Amniotic stem cell (primary cell): ENCODE measurements at places on chromosomes 1 and 21.

DNA sequence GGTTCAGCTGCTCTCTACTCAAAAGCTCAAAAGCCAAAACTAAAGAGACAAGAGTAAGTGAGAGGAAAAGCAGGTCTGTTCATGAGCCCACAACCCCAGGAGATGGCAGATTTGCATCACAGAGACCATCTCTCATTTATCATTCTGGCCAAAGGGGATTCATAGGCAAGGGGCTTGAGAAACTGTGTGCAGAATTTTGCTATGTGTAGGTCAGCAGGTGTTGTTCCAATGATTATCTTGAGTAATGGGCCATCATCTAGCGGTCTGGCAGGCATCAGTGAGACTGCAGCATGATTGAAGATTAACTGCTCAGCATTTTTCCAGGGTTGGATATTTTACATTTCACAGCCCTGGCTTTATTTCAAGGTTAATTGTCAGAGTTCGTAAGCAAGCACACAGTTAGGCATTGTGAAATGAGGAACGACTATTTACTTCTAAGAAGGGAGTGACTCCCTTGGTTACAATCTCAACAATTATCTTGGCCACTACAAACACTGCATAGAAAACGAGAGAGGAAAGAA lies 1204.6 kb upstream of the TMPRSS15 start:
- DNase-seq: no peak

DNA sequence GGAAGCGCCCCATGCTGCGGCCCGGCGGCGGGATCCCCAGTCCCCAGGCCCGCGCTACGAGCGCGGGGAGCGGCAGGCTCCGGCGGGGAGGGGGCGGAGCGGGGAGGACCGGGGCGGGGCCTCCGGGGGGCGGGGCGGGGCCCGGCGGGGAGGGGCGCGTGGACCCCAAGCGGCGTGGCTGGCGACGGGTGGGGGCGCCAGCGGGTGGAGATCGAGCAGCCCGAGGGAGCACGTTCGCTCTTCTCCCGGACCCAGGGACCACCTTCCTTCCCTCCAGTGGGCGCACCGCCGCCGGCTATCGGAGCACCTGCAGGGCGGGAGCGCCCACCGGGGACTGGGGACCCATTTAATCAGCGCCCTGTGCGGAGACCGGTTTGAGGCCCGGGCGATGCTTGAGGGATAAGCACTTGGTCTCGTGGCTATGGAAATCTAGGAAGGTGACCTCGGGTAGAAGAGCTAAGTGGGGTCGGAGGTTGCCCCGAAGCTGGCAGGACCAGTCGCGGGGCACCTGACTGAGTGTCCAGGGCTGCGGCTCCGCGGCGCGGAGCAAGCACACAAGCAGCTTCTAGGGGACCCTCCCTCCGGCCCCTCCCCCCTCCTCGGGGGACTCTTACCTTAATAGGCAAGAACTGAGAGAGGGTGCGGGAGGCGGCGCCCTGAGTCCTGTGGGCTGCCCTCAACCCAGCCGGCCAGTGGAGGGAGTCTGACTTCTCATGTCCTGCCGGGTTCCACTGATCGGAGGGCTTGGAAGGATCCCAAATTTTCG lies at the start of gene TSPAN2:
Gene TSPAN2 (minus strand): TSS at position 84 of the 766 bp plus-strand sequence. CDS start 71 bp downstream, at position 13.
- no peak for DNase-seq

- DNase-seq: no peak
Observed at GRCh38 chr21:36718951-36719501, 20.1 kb downstream of the SIM2 start.

- no peak for DNase-seq
Observed at GRCh38 chr1:116242741-116243140, 130.3 kb upstream of the ATP1A1 start.

DNA sequence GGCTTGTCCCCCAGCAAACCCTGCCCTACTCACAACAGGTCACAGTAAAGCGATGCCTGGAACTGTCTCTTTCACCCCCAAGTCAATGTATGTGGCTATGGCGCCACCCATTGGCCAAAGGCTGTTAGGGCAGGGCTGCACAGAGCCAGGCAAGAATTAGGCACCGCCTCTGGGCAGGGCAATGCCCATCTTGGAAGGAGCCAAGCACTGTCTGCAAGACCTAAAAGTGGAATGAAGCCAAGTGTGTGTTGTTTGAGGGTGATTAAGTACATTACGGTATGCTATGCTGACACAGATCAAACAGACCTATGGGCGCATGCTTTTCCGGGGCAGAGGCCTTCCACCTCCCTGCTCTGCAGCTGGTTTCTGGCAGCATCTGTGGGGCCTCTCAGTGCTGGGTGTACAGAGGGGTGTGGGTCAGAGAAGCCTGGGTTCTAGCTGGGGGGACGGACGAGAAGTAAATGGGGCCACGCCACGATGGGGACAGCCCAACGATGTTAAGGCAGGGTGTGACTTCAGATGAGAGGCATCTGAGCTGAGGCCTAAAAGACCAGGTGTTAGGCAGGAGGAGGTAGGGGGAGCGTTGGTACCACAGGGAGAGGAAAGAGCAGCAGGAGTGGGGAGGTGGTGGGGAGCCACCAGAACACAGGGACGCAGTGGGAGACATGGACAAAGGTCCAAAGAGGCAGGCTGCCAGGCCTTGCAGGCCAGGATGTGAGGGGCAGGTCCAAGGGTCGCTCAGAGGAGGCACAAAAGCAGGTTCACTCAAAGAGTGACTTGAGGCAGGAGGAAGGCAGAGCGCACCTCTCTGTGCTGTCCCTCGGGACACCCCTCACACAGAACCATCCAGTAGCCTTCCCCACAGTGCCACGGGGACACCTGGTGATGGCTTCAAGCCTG lies 49.8 kb downstream of the ACOT7 start:
- DNase-seq: peak; percentile 56

DNA sequence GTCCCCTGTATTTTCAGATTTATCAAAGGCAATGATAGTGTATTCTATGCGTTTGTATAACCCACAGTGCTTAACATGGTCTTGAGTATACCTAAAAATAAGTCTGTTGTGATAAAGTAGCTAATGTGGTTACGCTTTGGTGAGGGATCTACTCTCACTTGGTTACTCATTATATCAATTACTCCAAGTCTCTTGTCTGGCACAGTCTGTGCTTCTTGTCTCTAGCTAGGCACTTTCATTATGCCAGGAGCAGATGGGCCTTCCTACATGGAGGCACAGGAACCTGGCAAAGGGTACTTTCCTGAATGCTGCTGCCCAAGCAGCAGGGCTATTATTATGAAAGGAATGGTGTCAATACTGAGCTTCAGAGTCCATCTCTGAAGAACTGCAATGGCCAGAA lies 4.2 kb upstream of the PTPN22 start:
- no peak for DNase-seq

DNA sequence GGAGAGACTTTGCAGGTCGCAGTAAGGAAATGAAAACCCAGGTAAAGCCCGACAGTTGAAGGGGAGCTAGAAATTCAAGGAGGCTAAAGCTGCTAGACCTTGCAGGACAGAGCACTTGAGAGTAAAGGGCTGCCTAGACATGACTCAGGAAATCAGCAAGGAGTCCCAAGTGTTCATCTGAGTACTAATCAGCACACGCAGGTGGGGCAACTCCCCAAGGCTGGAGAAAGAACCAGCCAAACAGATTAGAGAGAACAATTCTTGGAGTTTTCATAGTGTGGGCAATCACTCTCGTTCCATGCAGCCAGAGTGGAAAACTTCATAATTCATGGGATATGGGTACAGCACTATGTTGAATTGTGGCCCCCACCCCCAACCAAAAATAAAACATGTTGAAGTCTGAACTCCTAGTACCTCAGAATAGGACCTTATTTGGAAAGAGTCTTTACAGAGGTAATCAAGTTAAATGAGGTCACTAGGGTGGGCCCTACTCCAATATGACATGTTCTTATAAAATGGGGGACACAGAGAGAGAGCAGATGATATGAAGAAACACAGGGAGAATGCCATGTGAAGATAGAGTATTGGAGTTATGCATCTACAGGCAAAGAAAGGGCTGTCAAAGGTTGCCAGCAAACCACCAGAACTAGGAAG lies 28.0 kb downstream of the SYDE2 start:
- no peak for DNase-seq

GRCh38 chr1:223695014-223695548 lies 17.3 kb upstream of the CAPN2 start:
- DNase-seq: no peak

DNA sequence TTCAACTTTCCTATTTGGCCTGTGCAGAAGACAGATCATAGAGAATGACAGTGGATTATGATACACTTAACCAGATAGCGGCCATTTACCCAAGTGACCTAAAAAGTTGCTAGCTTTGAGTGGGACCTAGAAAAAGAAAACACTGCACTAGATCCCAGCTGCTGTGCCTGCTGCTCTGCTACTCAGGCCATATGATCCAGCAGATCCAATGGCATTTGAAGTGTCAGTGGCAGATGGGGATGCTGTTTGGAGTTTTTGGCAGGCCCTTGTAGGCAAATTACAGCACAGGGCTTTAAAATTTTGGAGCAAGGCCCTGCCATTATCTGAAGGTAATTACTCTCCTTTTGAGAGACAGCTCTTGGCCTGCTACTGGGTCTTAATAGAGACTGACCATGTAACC lies 74.0 kb upstream of the KCNE2 start:
- no peak for DNase-seq

DNA sequence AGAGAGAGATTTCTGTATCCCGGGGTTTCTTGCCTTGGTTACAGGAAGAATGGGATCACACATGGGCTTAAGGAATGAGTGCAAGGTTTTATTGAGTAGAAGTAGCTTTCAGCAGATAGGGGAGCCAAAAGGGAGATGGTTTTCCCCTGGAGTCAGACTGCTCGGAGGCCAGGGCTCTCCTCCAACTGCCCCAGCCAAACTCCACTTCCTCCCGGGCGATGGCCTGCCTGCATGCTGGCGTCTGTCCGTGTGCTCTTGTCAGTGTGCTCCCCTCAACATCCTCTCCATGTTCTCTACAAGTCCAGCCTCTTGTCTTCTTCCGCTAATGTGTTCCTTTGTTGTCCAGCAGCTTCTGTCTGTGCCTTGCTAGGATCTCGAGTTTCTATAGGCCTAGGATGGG lies 421.3 kb upstream of the ADGRL2 start:
- DNase-seq: no peak

DNA sequence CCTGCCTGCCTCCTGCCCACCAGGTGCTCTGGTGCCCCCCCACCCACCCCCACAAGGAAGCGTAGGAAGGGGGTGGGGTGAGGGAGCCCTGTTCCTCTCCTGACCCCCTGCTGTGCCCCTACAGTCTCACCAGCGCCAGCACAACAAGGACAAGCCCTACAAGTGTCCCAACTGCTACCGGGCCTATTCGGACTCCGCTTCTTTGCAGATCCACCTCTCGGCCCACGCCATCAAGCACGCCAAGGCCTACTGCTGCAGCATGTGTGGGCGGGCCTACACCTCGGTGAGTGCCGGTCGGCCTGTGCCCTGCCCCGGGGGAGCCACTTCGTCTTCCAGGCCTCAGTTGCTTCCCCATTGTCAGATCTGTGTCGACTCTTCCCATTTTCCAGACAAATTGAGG lies 25.9 kb downstream of the A3GALT2 start:
- no peak for DNase-seq

- no peak for DNase-seq
Observed at GRCh38 chr1:166876540-166876838, 425 bp upstream of the TADA1 start.

GRCh38 chr1:197469620-197470210 lies 201.7 kb downstream of the CRB1 start:
- no peak for DNase-seq

DNA sequence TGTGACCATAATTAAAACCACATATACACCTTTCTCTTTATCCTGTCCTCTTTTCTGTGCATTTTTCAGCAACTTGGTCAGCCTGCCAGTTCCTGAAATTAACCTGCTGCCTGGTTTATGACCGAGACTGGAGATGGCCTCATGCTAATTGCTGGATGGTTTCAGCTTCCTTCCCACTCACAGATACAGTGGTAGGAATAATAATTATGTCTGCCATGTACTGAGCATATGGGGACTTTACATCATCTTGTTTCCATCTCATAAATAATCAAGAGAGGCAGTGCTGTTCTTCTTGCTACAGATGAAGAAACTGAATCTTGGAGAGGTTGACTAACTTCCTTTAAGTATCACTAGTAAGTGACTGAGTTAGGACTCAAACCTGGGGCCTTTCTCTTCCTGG lies 148.2 kb downstream of the NOS1AP start:
- DNase-seq: no peak

DNA sequence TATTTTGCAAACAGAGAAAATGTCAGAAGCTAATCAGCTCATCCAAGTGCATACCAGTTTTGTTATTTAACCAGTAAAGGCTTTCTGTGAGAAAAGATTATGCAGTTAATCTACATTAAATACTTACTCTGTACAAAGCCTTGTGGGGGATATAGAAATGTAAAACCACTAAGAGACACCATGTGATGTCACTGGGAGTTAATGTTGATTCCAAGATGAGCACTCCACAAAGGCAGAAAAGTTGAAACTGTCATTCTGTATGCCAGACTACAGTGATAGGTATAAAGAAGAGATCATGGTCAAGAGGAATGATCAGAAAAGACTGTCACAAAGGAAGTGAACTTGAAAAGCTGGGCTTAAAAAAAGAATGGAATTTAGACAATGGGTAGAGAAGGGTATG lies 100.3 kb upstream of the SGIP1 start:
- no peak for DNase-seq

DNA sequence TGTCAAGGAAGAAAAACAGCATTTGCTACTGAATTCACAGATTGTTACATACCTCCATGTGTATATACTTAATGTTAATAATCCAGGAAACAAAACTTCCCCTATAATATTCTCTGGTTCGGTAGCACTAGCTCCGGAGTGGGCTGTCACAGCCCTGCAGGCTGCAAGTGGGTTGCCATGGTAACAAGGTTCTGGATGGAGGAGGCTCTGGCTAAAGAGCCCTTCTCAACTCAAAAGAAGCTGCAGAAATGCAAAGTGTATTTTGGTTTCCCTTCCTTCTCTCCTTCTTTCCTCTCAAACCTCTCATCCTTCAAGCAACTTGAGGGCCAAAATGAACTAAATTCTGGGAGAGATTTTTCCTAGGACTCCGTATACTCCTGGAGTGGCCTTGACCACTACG lies 45.2 kb downstream of the ASTN1 start:
- DNase-seq: no peak

- no peak for DNase-seq
Observed at GRCh38 chr1:116243333-116244054, 129.6 kb upstream of the ATP1A1 start.

- no peak for DNase-seq
Observed at GRCh38 chr1:65470766-65471165, 50.3 kb downstream of the LEPR start.

GRCh38 chr1:65235867-65236805 lies 73.2 kb upstream of the DNAJC6 start:
- DNase-seq: no peak
